ENCODE measurements at places on chromosomes 13 and 19.

- DNase-seq: no peak
Measured at GRCh38 chr19:778910-779653, 18.2 kb upstream of the PTBP1 start.

- no peak for DNase-seq
Measured at GRCh38 chr13:26919732-26920131, 159.1 kb upstream of the GPR12 start.

GRCh38 chr19:12668932-12669269 is 2.3 kb downstream of the WDR83 start:
- DNase-seq: peak; percentile 51

DNA sequence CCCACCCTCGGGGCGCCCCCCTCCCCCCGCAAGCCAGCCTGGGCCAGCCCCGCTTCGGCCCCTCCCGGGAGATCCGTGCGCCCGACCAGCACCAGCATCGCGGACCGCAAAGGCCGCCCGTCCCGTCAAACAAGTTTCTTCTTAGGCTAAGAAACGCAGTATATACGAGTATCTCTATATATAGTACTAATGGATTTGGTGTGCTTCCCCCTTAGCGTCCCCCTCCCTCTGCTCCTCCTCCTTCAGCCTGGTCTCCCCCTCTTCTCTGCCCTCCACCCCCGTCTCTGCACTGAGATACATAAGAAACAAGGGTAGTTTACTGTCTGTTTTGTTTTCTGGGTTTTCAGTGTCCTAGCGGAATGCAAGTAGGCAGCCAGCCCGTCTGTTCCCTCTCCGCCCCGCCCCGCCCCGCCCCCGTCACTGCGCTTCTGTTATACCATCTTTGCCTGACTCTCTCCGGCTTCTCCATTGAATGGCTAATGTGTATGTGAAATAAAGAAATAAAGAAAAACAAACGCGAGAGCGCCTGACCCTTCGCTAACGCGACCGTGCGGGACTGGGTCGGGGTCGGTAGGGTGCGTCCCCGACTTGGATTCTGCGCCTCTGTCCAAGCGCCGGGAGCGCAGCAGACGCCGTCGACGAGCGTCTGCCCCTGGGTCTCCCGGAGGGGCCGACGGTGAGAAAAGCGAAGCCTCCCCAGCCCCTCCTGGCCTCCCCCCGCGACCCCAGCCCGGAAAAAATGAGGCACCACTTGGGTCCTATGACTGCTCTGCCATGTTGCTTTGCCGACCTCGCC is 4.2 kb downstream of the LYL1 start:
- peak; percentile 40 for DNase-seq

DNA sequence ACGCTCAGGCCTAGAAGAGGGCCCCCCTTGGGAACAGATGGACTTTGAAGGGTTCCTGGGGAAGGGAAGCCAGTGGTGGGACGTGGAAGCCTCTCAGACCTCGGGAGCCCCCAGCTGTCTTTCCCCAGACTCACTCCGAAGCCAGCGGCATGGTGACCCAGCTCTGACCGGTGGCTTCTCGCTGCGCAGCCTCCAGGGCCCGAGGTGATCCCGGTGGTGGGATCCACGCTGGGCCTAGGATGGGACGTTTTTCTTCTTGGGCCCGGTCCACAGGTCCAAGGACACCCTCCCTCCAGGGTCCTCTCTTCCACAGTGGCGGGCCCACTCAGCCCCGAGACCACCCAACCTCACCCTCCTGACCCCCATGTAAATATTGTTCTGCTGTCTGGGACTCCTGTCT is 24.6 kb downstream of the HPN start:
- no peak for DNase-seq

- DNase-seq: no peak
Measured at GRCh38 chr19:3977242-3978143, 6.6 kb upstream of the DAPK3 start.

GRCh38 chr13:35927567-35928021 is 203.6 kb downstream of the DCLK1 start:
- DNase-seq: no peak

GRCh38 chr13:44989941-44990340 is 603 bp downstream of the GPALPP1 start:
- no peak for DNase-seq

DNA sequence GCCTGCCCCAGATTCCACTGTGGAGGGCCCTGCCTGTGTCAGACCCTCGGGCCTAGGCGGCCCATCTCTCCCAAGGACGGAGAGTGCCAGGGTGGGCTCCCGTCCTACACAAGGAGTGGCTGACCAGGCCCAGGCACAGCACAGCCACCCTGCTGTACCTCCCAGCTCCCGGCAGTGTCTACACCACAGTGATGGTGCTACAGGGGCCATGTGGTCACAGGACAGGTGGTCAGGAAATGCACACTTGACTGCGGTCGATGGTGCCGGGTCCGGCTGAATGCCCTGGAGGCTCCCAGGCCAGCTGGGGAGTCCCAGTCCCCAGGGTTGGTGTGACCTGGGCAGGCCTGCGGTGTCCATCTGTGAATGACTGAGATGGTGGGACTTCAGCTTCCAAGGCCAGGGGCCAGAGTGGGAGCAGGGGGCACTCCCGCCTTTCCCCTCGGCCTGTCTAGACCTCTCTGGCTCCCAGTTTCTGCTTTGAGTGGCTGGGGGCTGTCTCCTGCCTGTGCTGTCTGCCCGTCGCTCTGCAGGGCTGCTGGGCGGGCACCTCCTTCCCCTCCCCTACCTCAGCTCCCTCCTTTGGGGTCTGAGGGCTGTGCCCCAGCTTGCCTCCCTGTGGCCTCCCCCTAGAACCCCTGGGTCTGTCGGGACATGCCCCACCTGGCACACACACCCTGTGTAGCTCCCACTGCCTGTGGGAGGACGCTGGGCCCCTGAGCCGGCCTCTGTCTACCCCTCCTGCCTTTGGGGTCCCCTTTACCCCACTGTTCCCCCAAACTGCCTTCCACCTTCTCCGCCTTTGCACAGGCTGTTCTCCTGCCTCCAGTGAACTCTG is 12.5 kb downstream of the DDA1 start:
- DNase-seq: no peak

DNA sequence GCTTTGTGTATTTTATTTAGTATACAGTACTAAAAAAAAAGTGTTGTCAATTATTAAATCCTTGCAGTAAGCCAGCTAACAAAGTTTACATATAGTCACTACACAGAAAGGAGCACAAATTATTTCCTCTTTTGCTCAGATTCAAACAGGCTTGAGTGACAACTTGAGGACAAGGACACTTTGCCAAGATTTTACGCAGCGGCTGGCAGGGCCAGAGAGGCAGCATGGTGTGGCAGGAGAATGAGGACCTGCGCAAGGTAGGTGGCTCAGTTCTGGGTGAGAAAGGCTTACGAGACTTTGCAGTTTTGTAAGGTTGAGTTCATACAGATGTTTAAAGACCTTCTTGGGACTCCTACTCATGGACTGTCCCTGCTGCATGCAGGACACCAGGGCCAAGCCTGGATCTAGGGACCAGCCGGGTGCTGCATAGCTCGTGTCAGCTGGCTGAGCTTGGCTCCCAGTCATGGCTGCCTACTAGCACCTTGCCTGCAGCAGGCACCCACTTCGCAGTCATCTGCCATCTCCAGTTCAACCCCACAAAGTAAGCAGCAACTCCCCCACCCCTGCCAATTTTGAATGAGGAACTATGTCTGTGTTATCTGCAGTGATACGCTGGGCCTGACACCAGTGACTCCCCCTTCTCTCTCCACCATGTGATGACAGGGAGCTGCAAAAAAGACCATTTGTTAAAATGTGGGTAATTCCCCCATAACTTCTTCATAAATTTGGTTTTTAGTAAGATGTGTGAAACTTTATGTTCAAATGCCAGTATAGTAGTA is 3.7 kb upstream of the TUBA3C start:
- DNase-seq: no peak

DNA sequence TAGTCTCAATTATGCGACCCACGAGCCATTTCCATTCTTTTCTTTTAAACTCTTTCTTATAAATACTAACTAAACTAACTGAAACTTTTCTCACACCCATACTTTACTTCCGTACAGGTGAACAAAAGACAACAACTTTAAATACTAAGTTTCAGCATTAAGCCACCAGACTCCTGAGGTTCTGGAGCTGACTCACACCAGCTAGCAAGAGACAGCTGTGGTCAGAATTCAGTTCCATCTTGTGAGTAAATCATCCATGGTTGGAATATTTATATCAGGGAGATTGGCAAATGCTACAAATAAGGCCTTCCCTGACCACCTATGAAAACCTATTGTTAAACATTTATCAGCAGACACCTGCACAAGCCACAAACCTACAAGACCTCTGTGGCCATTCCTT is 897.0 kb downstream of the EFNB2 start:
- DNase-seq: no peak

DNA sequence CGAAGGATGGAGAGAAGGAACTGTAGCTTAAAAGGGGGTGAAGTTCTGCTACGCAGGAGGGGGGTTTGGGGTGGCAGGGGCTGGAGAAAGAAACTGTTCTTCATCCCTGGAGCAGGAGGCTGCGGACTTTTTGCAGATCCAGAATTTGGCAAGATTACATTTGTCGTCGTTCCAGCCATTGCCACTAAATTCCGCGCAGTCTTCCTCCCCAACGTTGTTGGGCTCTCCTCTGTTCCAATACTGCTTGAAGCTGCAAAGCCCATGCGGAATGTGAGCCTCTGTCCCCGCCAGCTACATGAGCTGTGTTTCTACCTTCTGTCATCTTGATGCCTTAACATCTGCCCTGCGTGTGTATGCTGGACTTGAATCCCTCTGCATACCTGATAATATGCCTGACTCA is 4.3 kb downstream of the CD209 start:
- DNase-seq: no peak

DNA sequence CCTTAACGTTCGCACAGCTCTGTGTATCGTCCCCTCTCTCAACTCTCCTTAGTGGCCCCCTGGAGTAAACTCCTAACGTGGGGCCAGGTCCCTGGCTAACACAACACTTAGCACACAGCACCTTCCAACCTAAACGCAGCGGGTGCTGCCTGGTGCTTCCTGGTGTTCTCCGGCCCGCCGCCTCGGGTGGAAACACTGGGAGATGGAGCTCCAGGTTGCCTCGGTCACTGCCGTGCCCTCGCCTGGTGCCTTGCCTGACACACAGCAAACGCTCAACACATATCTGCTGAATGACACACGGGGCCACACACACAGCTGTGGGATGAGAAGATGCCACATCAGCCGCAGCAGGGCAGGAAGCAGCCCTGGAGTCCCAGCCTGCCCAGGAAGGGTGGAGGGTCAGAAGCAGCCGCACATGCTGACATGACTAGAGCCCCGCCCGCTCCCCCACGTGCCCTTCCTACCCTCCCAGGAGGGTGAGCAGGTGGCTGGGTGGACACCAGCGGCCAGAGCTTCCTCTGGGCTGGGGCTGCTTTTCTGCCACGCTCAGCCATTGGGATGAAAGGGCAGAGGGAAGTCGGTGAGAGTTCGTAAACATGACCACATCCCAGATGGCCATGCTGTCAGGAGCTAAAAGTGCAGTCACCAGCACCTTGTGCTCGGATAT is 6.6 kb downstream of the PEPD start:
- DNase-seq: no peak

- no peak for DNase-seq
Measured at GRCh38 chr13:20019043-20019442, 60.5 kb downstream of the ZMYM2 start.

- DNase-seq: peak; percentile 97
Measured at GRCh38 chr19:7868671-7869452, 5.3 kb downstream of the PRR36 start.

Data from HAP-1 (cell line).